ENCODE measurements at places on chromosomes 6 and 20.

DNA sequence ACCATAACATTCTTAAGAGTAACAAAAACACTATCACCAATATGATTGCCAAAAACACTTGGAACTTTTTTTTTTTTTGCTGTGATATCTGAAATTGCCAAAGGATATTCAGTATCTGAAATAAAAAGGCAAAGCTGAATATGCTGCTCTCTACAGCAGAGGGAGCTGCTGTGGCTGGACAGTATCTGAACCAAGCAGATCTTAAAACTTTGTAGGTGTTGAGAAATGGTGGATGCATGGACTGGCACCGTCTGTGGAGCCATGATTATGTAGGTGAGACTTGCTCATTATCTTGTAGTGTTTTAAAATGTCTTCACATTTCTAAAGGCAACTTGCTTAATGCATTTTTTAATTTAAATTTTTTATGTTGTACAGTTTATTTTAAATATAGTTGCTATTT, 9.2 kb downstream of the PDCD2 start:
- no peak for DNase-seq

- no peak for DNase-seq
Observed at GRCh38 chr20:17895641-17896171, 72.9 kb downstream of the SNX5 start.

DNA sequence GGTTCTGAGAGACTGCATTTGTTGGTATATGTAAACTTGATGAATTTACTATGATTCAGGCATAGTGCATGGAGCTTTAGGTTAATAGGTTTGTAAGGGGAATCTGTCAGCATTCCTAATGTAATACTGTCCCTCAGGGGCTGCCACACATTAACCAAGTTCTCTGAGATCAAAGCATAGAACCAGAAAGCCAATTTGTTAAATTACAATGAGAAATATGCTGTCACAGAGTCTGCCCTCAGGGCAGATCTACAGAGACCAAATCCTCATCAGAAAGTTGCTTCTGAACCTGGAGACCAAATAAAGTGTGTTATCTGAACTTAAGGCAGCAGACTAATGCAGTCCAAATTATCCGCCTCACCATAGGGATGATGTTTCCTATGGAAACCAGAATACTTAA, 250.8 kb upstream of the HTR1E start:
- no peak for DNase-seq

- DNase-seq, result no peak
Observed at GRCh38 chr6:39196673-39197091, 32.6 kb downstream of the KCNK5 start.

DNA sequence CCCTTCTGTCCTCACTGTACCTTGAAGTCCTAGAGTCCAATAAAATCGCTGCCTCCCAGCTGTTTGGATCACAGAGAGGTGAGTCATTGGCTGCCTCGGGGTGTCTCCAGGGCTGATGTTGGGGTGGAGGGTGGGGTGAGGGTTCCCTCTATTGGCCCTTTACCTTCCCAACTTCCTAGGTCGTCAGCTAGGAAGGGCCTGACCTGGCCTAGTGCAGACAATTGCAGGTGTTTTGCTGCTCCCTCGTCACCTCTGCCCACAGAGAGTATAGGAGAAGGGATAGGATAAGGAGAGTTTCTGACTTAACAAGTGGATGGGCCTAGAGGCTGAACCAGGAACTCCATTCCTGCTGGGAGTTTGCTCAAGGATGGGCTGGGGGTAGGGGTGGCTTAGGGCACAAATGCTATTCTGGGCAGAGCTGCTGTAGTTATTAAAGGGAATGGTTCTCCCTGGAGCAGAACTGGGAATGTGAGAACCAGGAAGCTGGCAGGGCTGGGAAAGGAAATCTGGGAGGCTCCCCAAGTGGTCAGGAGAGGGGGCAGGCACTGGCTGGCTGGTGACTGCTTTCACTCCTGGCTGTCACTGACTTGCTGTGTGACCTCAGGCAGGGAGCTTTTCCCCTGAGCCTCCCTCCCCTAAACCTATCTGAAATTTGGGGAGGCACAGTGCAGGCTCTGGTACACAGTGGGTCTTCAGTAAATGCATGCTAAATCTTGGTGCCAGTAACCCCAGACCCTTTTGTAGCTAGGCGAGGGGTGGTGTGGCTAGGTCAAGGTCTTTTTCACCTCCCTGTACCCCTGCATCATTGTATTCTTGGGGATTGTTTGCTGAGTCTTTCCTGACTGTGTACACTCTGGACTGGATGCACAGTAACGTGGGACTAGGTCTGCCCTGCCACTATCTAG, 1.5 kb downstream of the TP53INP2 start:
- no peak for DNase-seq

GRCh38 chr20:53068241-53068640, 96.1 kb downstream of the TSHZ2 start:
- DNase-seq, result no peak
